Progenitor cell of endocrine pancreas (in vitro differentiated cells): ENCODE measurements at places on chromosomes 7 and 10. TPM values are rescaled to one million over a fixed set of nuclear protein-coding genes. Genes with fewer than 3 reads are reported as not detected.

FLNC gene
- total RNA-seq: 6.9 and 11.7 TPM in 2 replicates

GSTO2 gene
- 9.6 and 9.8 TPM in 2 replicates for total RNA-seq

ST8SIA6 gene
- 0.36 and 0.98 TPM in 2 replicates for total RNA-seq

DNA sequence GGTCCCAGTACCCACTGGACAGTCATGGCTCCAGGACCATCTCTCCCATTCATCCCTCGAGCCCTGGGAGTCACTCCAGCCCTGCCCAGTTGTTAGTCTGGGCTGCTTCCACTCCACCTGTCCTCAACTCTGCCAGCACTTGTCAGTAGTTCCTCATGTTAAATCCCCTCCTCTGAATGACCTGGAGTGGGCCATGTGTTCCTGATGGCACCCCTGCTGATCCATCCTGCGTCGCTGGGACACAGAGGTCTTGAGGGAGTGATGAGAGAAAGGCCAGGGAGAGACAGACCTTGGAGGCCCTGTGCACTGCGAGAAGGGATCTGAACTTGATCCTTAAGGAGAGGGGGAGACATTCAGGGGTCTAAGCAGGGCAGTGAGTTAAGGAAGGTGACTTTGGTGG is 174.9 kb downstream of the GRID1 start:
- H3K27ac ChIP-seq: no peak overlapping the region
- peaks cover 18% of the 10 kb centered on the region for H3K27me3 ChIP-seq
- no peak for DNase-seq
- no peaks in the 10 kb centered on the region for H3K4me1 ChIP-seq
- H3K4me3 ChIP-seq: no peak overlapping the region
- H3K36me3 ChIP-seq: no peaks in the 10 kb centered on the region

- peaks cover 5% of the 10 kb centered on the region for H3K36me3 ChIP-seq
- H3K4me3 ChIP-seq: no peak overlapping the region
- H3K27me3 ChIP-seq: no peaks in the 10 kb centered on the region
These were observed 814.6 kb downstream of the LRMDA start for GRCh38 chr10:76245951-76246495.

- H3K27ac ChIP-seq: no peak overlapping the region
- peaks cover 25% of the 10 kb centered on the region for H3K27me3 ChIP-seq
- no peaks in the 10 kb centered on the region for H3K4me1 ChIP-seq
- DNase-seq: no peak
- no peaks in the 10 kb centered on the region for H3K36me3 ChIP-seq
- no peak overlapping the region for H3K4me3 ChIP-seq
These were observed 574.3 kb downstream of the TCERG1L start for GRCh38 chr10:130737186-130737585.

DNA sequence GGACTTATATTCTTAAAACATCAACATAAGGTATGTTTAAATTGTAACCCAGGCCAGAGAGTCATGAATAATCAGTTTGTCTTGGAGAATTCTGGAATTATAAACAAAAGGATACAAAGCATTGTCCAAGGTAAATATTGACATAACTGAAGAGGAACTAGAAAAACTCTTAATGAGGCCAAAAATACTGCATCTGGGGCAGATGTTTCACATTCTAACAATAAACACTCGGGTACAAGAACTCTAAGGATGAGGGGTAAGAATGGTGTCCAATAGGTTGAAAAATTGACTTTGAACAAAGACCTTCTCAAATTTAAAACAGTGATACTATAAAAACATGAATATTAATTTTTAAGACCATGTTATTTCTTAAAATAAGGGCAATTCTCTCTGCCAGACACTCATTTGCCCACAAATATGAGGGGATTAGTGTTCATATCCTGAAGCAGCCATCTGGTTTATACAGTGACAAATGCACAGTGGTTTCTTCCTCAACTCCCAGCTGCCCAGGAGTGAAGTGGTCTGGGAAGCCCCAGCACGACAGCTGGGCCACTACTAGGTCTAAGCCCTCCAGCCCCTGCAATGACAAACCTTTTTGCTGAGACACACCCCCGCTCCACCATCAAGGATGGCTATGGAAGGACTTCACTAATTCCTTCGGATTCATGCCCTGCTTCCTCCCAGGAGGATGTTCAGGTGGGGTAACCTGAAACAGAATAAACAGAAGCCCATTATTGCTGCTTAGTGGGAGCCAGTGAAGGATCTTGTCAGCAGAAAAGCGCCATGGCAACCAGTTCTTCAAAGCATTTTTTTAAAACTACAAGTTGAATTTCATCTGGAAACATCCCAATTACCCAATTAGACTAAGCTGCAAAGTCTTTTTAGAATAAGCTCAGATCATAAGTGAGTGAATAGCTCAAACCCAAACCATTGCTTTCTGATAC is 107.5 kb upstream of the ARID5B start:
- no peak overlapping the region for H3K27ac ChIP-seq
- no peak overlapping the region for H3K4me3 ChIP-seq
- H3K27me3 ChIP-seq: no peaks in the 10 kb centered on the region
- peaks cover 9% of the 10 kb centered on the region for H3K4me1 ChIP-seq
- no peaks in the 10 kb centered on the region for H3K36me3 ChIP-seq
